ENCODE measurements at places on chromosomes 5 and 9. TPM values are rescaled to one million over a fixed set of nuclear protein-coding genes. Genes with fewer than 3 reads are reported as not detected.

NEUROG1 gene
- 0.41 TPM for total RNA-seq

CKMT2 gene
- 0.82 TPM for total RNA-seq

SMIM32 gene
- total RNA-seq = 2.4 TPM

TMEFF1 gene
- 53.0 TPM for total RNA-seq

PTGES gene
- total RNA-seq = 3.7 TPM

PTGS1 gene
- total RNA-seq = 0.41 TPM

SPATA31E1 gene
- total RNA-seq = not detected

UGT3A1 gene
- total RNA-seq = not detected

GPR150 gene
- not detected for total RNA-seq

CCL27 gene
- total RNA-seq = 0.41 TPM

SVEP1 gene
- total RNA-seq = 8.6 TPM

COL15A1 gene
- total RNA-seq = 6.9 TPM

TNFSF15 gene
- under 0.01 TPM for total RNA-seq

IL17B gene
- not detected for total RNA-seq

GAPT gene
- not detected for total RNA-seq

OR1Q1 gene
- total RNA-seq = not detected

TTF1 gene
- total RNA-seq = 17.1 TPM

NR3C1 gene
- total RNA-seq = 13.0 TPM

TSSK1B gene
- under 0.01 TPM for total RNA-seq

GALNT12 gene
- total RNA-seq = 0.82 TPM

NSG2 gene
- total RNA-seq = 942 TPM

PTRH1 gene
- 6.9 TPM for total RNA-seq

FAM120AOS gene
- total RNA-seq = 24.1 TPM

CYLC2 gene
- total RNA-seq = not detected

ST8SIA4 gene
- total RNA-seq = 76.2 TPM

ERGIC1 gene
- total RNA-seq = 33.0 TPM

RANBP17 gene
- 190 TPM for total RNA-seq

PCDHB12 gene
- 12.6 TPM for total RNA-seq

TEK gene
- total RNA-seq = 6.9 TPM

HDAC3 gene
- 44.8 TPM for total RNA-seq

F12 gene
- 2.4 TPM for total RNA-seq

CCDC152 gene
- 9.0 TPM for total RNA-seq

IL13 gene
- total RNA-seq = not detected

IL7R gene
- total RNA-seq = 0.41 TPM

FYB1 gene
- 1.6 TPM for total RNA-seq

GLRX gene
- 9.8 TPM for total RNA-seq

SPRY4 gene
- 4.5 TPM for total RNA-seq

HEMGN gene
- 3.7 TPM for total RNA-seq

SLC1A1 gene
- total RNA-seq = 66.9 TPM

NAIP gene
- total RNA-seq = 20.4 TPM

Data from frontal cortex (tissue), 4 donors.